ENCODE measurements at places on chromosomes 12 and 14.

- peak; percentile 41 for ATAC-seq
Measured at GRCh38 chr14:94176808-94177207, 2.7 kb downstream of the PPP4R4 start.

DNA sequence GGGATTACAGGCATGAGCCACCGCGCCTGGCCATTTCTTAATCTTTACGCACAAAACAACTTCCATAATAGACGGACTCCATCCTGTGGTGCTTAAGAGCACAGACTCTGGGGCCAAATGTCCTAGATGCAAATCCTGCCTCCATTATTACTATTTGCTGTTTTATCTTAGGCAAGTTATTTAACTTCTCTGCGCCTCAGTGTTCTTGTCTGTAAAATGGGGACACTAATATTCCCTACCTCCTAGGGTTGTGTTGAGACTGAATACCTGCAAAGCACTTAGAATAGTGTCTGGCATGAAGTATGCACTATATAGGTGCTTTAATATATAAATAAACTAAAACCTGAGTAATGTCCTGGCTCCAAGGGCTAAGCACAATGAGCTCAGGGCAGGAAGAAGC, 76.4 kb downstream of the CLIP1 start:
- no peak for ATAC-seq

DNA sequence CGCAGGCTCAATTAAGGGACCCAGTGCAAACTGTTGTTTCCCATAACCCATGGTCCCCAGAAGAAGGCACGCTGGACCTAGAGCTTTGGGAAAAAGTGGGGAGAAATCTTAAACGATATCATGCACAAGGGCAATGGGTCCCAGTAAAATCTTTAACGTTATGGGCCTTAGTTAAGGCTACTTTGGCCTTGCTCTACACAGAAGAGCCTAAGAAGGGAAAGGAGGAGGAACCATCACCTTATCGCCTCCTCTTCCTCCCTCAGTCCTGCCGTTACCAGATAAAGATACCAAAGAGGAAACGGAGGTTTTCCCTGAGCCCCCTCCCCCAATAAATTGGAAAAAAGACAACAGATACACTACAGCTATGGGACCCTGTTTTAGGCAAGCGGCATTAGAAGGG, 116.9 kb downstream of the PPHLN1 start:
- no peak for ATAC-seq

- no peak for ATAC-seq
Measured at GRCh38 chr12:76250256-76250655, 98.0 kb downstream of the BBS10 start.

DNA sequence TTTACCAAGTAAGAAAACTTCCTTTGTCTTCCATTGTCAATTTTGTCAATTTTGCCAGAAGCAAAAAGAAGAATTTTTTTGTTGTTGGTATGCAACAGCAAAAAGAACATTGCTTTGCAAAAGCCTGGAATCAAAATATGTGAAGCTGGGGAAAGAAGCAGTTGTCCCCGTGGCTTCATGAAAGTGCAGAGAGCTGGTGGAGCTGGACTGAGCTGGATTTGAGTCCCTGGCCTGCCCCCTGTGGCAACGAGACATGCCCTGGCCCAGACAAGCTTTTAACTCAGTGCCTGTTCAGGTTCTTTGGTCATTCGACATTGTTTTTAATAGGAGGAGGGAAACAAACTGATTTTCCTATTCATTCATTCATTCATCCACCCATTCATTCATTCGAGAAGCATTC, 70.3 kb downstream of the SLC15A4 start:
- ATAC-seq, result no peak

DNA sequence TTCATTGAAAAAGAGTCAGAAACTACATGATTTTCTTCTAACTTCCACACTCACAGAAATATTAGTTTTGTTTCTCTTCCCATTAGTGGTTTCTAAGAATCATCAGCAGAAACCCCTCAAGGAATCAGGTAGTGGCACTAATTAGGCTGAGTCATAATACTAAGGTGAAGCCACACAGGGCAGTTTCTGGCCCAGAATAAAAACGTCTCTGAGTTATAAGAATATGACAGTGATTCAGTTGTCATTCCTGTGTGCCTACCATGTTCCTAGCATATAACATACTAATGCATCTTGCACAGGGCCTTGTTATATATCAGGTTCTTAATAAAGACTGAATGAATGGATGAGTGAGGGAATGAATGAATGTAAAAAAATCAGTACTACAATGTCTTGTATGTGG, 206.0 kb upstream of the PLEKHG7 start:
- ATAC-seq, result peak; percentile 53

DNA sequence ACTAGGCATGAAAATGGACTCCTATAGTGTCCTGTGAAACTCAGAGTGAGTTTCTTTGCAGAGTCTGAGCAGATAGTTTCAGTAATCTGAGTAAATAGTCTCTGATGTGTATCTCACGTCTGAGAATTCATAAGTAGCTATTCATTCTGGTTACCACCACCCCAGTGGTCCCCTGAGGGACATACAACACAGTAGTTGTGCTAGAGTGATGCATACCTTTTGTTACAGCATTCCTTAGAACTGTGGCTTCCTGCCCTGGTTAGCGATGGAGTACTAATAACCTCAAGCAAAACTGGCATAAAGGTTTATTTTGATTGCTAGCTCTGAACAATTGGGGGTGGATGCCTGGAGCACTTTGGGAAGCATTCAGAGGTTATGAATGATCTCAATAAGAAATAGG, 114.7 kb downstream of the DAAM1 start:
- no peak for ATAC-seq

DNA sequence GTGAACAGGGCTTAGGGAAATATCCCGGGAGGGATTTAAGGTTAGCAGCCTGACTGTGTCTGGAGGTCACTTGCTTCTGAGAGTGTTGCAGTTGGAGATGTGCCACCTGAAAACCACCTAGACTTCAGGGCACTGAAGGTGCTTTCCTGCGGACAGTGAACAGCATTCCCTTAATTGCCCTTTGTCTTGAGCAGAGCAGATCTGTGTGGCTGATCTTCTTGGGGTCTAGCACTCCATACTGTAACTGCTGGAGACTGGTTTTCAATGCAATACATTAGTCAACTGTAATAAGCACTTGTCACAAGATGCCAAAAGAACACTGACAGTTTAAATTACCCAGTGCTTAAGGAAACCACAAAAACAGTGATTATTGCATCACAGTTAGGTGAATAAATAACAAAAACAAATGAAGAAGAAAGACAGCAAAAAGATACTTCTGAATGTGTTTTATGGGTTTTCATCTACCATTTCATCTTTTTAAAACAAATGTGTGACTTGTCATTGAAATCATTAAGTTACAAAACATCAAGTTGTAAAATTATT, 111.8 kb downstream of the PRIMA1 start:
- ATAC-seq, result no peak

DNA sequence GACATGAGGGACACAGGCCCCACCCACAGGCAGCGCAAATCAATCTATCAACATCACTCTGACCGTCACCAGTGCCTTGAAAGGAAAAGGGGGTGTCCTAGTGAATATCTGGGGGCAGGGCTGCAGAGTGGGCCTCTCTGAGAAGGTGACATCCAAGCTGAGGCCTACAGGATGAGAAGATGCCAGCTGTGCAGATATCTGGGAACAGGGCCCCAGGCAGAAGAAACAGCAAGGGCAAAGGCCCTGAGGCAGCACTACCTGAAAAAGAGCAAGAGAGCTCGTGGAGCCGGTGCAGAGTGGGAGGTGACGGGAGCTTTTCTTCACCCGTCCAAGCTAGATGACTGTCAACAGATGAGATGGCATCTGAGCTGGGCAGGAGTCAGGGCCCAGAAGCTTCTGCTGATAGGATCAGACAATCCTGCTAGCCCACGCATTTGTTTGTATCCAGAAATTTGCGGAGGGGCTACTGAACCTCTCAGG, 12.5 kb upstream of the TMEM119 start:
- no peak for ATAC-seq

DNA sequence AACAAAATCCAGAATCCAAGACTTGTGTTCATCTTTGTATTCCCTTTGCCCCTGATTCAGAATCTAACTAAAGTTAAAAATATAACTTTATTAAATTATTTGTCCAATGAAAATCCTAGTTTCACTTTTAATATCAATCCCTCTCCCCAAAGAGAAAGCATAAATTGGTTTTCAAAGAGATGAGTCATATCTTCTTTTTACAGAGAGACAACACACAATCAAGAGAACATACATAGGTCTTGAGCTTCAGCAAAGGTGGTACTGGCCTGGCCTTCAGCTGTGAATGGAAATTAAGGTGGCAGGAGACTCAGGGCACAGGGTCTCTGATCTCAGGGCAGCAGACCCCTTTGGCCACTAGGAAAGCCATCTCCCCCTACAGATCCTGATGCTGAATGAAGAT, 4.3 kb upstream of the ASCL1 start:
- peak; percentile 26 for ATAC-seq

- no peak for ATAC-seq
Measured at GRCh38 chr12:67761566-67761965, 113.0 kb downstream of the DYRK2 start.

Data from activated T-helper 17 cell treated with anti-CD3 and anti-CD28 coated beads, Interleukin-2, amount 50 U/mL, for 72 hours (primary cell).